ENCODE measurements at places on chromosomes 11 and 22.

GRCh38 chr11:126257764-126258163 lies 10.9 kb downstream of the SRPRA start:
- DNase-seq: no peak

DNA sequence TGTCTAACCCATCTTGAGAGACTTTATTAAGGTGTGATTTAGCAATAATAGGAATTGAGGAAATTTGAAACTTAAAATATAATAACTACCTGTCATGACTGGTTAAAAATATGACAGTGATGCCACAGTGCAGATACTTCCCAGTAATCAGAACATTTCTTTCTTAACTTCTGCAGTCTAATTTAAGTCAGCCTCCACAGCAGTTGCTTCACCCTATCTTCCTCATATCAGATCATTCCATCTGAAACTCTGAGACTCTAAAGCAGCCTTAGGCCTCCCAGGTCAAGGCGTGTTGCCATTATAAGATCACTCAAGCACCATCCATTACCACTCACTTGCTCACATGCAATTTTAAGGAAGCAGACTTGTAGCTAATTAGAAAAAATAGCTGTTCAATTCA lies 302.2 kb downstream of the AASDHPPT start:
- peak; percentile 26 for DNase-seq

GRCh38 chr11:44954051-44954906 lies 3.6 kb upstream of the TP53I11 start:
- no peak for DNase-seq

DNA sequence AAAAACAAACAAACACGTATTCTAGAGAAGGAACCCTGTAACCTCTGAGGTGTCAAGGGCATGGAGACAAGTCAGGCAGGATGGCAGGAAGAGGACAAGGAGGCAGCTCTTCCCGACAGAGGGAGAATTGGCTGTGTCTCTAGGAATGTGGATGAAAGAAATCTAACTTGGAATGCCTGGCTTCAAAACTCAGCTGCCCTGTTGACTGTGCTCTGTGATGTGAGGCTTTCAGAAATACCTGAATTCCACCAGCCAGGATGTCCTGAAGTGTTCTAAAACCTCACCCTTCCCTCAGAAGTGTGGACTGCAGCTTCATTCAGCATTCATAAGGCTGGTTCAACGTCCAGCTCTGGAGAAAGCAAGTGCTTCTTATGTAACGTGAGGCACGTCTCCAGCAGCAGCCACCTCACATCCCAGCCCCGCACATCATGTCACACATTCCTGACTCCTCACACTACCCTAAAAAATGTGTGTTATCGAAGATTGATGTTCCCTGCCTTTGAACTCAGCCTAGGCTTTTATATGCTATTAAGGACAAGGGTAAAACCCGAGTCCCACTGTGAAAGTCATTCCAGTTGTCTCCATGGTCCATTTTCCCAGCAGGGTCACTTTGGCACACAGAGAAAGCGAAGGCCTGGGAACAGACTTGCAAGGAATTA lies 398.9 kb downstream of the ETS1 start:
- DNase-seq: no peak

- no peak for DNase-seq
Observed at GRCh38 chr11:79017811-79018210, 423.0 kb downstream of the TENM4 start.

DNA sequence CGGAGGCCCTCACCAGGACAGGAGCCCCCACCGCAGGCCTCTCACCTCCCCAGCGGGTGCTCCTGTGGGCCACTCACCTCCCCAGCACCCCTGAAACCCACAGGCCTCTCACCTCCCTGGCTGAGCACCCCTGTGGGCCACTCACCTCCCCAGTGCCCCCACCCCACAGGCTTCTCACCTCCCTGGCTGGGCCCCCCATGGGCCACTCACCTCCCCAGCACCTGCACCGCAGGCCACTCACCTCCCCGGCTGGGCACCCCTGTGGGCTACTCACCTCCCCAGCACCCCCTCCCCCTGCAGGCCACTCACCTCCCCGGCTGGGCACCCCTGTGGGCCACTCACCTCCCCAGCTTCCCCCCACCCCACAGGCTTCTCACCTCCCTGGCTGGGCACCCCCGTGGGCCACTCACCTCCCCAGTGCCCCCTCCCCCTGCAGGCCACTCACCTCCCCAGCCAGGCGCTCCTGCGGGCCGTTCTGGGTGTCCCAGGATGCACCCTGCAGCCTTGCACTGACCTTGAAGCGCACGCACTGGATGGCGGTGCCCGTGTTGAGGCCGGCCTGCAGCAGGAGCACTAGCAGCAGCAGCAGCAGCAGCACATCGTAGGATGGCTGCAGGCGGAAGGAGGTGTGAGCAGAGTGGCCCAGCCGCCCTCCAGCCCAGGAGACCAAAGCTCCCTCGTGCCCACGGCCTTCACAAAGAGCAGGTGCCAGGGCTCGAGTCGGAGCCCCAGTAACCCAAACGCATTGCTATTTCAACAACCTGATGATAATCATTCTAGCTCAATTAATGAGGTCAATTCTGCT lies 5.7 kb upstream of the TTLL8 start:
- DNase-seq: no peak

- DNase-seq: no peak
Observed at GRCh38 chr11:121722431-121723245, 269.9 kb upstream of the SORL1-AS1 start.

GRCh38 chr11:115652496-115652895 lies 148.3 kb upstream of the CADM1 start:
- DNase-seq: no peak

- DNase-seq: no peak
Observed at GRCh38 chr11:115927823-115928329, 423.7 kb upstream of the CADM1 start.

GRCh38 chr22:19037282-19038163 lies 84.7 kb downstream of the DGCR2 start:
- DNase-seq: no peak

- DNase-seq: no peak
Observed at GRCh38 chr11:44728491-44728910, 1.7 kb downstream of the TSPAN18 start.

DNA sequence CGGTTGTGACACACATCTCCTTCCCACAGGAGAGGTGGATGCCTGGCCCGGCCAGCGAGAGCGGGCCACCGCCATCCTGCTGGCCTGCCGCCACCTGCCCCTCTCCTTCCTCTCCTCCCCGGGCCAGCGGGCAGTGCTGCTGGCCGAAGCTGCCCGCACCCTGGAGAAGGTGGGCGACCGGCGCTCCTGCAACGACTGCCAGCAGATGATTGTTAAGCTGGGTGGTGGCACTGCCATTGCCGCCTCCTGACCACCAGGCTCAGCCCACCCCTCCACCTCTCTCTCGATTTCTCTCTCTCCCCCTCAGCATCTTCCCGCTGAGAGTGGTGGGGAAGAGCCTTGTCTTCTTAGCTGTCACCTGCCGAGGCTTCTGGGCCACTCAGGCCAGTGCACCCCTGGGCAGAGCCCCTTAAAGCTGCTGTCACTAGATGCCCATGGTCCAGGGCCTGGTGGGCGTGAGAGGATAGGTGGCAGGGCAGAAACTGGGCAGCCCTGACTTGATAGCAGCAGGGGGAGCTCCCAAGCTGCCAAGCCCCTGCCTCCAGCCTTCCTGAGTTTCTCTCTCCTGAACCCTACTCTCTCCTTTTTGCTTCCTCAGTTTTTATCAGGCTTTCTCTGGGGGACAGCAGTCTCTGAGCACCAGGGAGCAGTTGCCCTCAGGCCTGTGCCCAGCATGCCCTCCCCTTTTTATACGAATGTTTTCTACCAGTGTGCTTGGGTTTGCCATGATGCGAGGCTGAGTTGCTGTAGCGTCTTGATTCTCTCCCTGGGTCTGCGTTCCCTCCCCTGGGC lies 9.3 kb downstream of the SHISA8 start:
- DNase-seq: no peak

DNA sequence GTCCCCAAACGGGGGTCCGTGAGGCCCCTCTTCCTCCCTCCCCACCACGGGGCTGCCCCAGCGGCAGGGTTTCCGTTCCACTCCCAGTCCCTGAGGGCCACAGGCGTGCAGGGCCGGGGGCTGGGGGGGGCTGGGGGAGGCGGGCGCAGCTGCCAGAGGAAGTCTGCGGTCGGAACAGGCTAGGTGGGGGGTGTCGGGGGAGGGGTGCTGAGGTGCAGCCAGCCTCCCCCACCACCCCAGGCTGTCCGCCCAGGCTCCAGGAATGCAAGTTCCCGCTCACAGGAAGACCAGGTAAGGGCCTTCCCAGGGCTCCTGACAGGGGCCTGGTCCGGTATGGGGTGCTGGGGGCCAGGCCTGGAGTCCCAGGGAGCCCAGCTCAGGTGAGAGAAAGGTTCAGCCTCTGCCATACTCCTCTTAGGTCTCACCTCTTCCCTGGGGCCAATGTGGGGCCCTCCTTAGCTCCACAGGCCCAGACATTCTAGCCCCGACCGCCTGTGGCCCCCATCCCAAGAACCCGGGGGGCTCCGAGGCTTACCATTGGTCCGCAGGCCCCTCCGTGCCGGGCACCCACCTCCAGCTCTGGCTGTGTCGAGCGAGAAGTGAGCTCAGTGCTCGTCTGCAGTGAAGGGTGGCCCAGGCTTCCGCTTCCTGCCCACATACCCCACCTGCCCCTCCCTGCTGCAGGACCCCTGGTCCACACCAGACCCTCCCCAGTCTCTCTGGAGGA lies at the start of gene PTPRCAP:
PTPRCAP (minus strand) TSS at position 601 of the 727 bp plus-strand sequence; CDS start at position 538, 63 bp downstream.
- peak; percentile 80 for DNase-seq

DNA sequence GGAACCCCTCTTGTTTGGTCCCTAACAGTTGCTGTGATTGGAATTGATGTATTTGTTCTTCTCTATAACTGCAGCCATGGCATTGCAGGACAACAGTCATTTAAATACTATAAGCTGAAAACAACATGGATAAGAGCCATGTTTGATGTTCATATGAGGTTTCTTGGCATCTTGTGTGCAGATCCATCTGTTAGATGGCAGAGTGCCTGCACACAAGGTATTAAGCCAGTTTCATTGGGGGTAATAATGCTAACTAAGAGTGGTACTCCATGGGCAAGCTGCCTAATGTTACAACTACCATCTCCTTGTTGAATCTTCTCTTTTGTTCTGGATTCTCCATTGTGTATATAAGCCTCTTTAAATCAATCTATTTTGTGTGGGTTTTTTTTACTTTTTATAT lies 206.0 kb upstream of the CHORDC1 start:
- no peak for DNase-seq

- DNase-seq: no peak
Observed at GRCh38 chr11:786235-787083, 3.4 kb downstream of the CEND1 start.

DNA sequence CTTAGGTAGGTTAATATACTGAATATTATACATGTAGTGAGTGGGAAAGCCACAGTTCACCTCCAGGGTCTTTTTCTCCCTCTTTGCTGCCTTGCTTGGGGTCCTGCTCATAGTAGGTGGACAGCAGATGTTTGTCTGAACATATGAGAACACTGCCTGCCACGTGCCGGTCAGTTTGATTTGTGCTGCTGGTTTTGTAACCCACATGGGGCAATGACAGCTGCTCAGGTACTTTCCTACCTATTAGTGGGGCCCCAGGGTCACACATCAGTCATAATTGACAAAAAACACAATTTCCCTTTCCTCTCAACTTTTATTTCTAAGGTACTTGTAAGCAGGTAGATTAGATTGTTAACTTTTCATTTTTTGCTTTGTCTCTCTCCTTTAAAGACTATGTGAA lies 43.8 kb downstream of the BMAL1 start:
- no peak for DNase-seq

DNA sequence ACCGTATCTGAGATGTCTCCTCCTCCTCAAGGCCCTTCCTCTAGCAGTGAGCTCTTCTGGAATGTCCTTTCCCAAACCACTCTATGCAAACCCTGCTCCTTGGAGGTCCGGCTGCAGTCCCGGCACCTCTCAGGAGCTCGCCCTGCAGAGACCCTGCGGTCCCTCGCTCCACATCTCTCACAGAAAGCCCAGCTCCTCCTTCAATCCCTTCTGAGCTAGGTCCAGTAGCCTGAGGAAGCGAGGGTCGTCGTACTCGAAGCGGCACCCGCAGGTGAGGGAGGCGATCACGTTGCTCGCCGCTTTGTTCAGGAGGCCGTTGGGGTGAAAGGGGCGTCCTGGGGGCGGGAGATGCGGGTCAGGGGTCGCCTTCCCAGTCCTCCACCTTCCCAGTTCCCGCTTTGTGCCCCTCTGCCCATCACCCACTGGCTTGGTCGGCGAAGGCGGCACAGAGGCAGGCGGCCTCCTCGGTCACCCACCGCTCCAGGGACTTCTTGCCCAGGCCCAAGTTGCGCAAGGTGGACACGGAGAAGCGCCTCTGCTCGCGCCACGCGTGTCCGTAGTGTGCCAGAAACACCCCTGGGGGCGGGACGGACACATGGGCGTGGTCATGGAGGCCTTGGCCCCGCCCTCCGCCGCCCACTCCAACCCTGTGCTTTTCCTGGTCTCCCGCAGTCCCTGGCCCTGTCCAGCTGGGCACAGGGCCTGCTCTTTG lies 21.5 kb upstream of the CYP2D6 start:
- DNase-seq: no peak

DNA sequence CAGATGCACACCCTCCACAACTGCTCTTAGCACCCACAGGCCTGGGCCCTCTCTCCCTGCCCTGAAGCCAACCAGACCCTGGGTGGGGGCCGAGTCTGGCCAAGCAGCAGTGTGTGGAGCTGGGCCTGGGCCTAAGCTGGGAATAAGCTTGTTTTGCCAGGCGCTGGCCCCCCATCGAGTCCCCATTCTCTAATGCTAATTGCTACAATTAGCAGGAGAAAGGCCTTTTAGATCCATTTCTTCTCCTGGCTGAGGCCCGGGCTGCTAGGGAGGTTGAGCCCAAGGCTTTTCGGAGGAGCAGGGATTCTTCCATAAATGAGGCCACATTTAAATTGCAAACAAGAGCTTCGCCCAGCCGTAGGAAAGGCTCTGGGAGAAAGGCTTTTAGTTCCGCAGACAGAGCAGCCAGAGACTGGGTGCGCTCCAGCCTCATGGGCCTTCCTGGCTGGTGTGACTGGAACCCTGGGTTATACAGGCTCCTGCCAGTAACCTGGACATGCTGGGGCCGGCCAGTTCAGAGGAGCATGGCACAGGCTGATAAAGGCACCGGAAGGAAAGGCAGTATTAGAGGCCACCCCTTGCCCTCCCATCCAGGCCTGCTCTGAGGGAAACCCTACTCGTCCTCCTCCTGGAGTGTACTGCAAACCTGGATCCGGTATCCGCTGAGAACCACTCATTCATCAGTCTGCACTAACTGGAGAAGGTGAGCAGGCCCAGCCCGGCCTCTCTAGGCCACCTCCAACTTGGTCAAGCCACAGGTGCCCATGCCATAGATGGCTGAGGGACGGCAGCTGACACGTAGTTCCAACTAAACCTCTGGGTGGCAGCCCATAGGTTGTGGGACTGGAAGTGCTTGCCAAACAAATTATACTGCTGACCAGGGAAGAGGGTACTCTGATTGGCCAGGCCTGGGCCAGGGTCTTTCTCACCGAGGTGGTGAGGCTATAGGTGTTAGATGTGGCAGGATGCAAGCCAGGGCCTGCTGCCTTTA lies 6.2 kb downstream of the KCNQ1OT1 start:
- no peak for DNase-seq

- DNase-seq: no peak
Observed at GRCh38 chr11:116862951-116863350, 25.5 kb upstream of the APOA1 start.

Measured in Jurkat, Clone E6-1 (cell line).